Mesothelial cell of epicardium (in vitro differentiated cells): ENCODE measurements at places on chromosomes 1 and 21.

- DNase-seq, result no peak
- H3K4me1 ChIP-seq, result no peaks in the 10 kb centered on the region
- H3K27me3 ChIP-seq, result peaks cover 1% of the 10 kb centered on the region
- H3K27ac ChIP-seq, result no peak overlapping the region
- H3K36me3 ChIP-seq, result no peaks in the 10 kb centered on the region
Measured at GRCh38 chr1:12697397-12697796, 18.5 kb upstream of the AADACL3 start.

GRCh38 chr1:98399218-98399617 is 262.3 kb upstream of the SNX7 start:
- DNase-seq, result no peak
- H3K4me3 ChIP-seq, result no peak overlapping the region
- peaks cover 30% of the 10 kb centered on the region for H3K4me1 ChIP-seq
- H3K36me3 ChIP-seq, result no peaks in the 10 kb centered on the region
- H3K27me3 ChIP-seq, result no peaks in the 10 kb centered on the region

- no peaks in the 10 kb centered on the region for H3K27me3 ChIP-seq
- H3K27ac ChIP-seq, result no peak overlapping the region
- no peaks in the 10 kb centered on the region for H3K4me1 ChIP-seq
- no peaks in the 10 kb centered on the region for H3K36me3 ChIP-seq
- no peak overlapping the region for H3K4me3 ChIP-seq
Measured at GRCh38 chr1:241482761-241483250, 36.7 kb downstream of the FH start.

GRCh38 chr1:21669258-21670058 is at the start of gene RAP1GAP:
TSS of gene RAP1GAP (minus strand) at chr1:21669357. CDS start at chr1:21620032, 49,325 bp downstream.
- H3K36me3 ChIP-seq, result no peaks in the 10 kb centered on the region
- peaks cover 18% of the 10 kb centered on the region for H3K4me1 ChIP-seq
- DNase-seq, result peak; percentile 58
- no peak within 1 kb of the TSS for H3K27ac ChIP-seq
- H3K27me3 ChIP-seq, result peaks cover 50% of the 10 kb centered on the region

DNA sequence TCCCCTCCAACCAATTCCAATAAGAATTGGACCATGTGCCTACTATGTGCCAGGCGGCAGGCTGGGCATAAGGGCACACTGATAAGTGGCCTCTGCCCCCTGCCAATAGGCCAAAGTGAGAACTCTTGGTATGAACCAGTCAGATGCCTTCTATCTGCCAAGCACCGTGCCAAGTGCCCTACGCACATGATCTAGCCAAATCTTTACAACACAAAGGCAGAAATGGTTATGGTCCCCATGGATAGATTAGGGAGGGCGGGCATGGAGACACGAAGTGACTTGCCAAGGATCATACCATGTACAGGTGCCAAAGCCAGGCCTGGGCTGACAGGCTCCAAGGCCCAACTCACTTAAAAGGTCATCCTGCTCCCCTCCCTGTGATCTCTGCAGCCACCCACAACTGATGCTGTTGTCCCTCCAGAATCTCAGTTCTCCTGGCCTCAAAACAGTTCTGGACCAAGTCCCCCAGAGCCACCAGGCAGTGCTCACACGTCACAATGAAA is 32.1 kb downstream of the CASZ1 start:
- H3K36me3 ChIP-seq, result no peaks in the 10 kb centered on the region
- H3K4me3 ChIP-seq, result no peak overlapping the region
- H3K27ac ChIP-seq, result no peak overlapping the region
- H3K27me3 ChIP-seq, result no peaks in the 10 kb centered on the region

DNA sequence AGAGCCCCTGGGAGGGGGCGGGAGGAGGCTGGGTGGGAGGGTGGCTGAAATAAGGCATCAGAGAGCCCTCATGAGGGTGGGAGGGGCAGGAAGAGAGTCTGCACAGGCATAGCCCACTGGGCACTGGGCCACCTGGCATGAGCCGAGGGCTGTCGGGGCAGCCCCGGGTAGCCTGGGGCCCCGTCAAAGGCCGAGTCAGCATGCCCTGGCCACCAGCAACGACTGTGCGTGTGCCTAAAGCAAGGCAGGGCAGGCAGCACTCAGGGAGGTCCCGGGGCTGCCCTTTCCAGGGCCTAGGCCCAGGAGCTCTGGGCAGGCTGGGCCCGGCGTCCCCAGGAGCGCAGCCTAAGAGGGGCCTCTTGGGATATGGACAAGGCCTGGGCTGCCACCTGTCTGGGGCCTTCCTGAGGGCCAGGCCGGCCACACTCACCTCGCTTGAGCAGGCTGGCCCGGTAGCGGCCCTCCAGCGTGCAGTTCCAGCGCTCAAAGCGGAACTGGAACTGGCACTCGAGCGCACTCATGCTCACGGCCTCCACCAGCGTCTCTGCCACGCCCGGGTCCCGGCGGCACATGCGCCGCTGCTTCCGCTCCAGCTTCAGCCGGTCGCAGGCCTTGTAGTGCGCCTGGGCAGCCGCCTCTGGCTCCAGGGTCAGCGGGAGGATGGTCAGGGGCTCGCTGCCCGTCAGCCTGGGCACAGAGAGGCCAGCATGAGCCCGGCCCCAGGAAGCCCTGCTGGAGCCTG is 22.7 kb downstream of the WNT9A start:
- H3K36me3 ChIP-seq, result no peaks in the 10 kb centered on the region
- H3K27me3 ChIP-seq, result no peaks in the 10 kb centered on the region
- no peak overlapping the region for H3K27ac ChIP-seq
- H3K4me3 ChIP-seq, result no peak overlapping the region

- H3K4me3 ChIP-seq, result no peak overlapping the region
- no peak overlapping the region for H3K27ac ChIP-seq
- peak; percentile 43 for DNase-seq
Measured at GRCh38 chr1:86104606-86105532, 51.7 kb downstream of the COL24A1 start.

GRCh38 chr1:46219551-46220520 is 16.7 kb downstream of the LURAP1 start:
- H3K4me3 ChIP-seq, result no peak overlapping the region
- H3K27me3 ChIP-seq, result no peaks in the 10 kb centered on the region
- no peak for DNase-seq
- H3K36me3 ChIP-seq, result peaks cover 2% of the 10 kb centered on the region

- H3K36me3 ChIP-seq, result no peaks in the 10 kb centered on the region
- H3K4me1 ChIP-seq, result peaks cover 31% of the 10 kb centered on the region
- DNase-seq, result no peak
- H3K27me3 ChIP-seq, result peaks cover 28% of the 10 kb centered on the region
- H3K4me3 ChIP-seq, result no peak overlapping the region
Measured at GRCh38 chr1:167627865-167628641, 2.0 kb upstream of the RCSD1 start.

DNA sequence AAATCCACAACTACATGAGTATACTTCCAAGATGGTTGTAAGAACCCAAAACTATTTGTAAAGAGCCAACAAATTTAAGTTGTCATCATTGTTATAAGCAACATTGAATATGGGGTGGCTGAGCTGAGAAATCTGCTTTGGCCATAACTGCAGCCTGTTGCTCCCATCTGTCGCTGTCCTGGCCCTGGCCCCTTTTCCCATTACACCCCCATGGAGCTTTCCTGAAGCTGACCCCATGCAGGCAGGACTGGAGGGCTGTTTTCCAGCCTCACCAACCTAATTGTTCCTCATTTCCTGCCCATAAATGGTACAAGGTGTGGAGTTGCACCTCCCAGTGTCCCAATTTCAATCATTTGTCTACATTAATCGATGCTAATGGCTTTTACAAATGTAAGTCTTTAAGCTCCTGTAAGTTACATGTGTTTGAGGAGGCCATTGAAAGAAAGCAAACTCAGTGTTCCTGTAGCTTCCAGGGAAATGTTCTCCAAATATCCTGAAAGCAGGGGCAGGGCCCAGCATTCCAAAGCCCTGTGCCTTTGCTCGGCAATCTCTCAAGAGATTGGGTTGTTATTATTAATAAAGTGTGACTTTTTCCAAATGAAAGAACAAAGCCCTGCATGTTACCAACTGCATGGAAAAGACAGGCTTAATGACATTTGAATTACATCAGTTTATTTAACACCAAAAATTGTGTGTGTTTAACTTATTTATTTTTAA is 545.9 kb downstream of the PLPP3 start:
- H3K4me3 ChIP-seq, result no peak overlapping the region
- no peaks in the 10 kb centered on the region for H3K27me3 ChIP-seq
- DNase-seq, result no peak
- no peak overlapping the region for H3K27ac ChIP-seq
- peaks cover 18% of the 10 kb centered on the region for H3K4me1 ChIP-seq
- no peaks in the 10 kb centered on the region for H3K36me3 ChIP-seq

- H3K4me3 ChIP-seq, result no peak overlapping the region
- H3K27ac ChIP-seq, result peak overlapping the region; percentile 89
- no peaks in the 10 kb centered on the region for H3K27me3 ChIP-seq
- H3K4me1 ChIP-seq, result peaks cover 60% of the 10 kb centered on the region
- peaks cover 20% of the 10 kb centered on the region for H3K36me3 ChIP-seq
Measured at GRCh38 chr1:44327679-44328491, 27.2 kb downstream of the ERI3 start.

- H3K4me3 ChIP-seq, result peak overlapping the region; percentile 41
- peak; percentile 46 for DNase-seq
- H3K36me3 ChIP-seq, result no peaks in the 10 kb centered on the region
- H3K27ac ChIP-seq, result no peak overlapping the region
- H3K27me3 ChIP-seq, result peaks cover 5% of the 10 kb centered on the region
Measured at GRCh38 chr1:40653851-40654537, 11.5 kb downstream of the RIMS3 start.

GRCh38 chr1:186923486-186923885 is 94.7 kb downstream of the PLA2G4A start:
- no peak for DNase-seq
- no peak overlapping the region for H3K4me3 ChIP-seq
- H3K27ac ChIP-seq, result no peak overlapping the region
- H3K27me3 ChIP-seq, result no peaks in the 10 kb centered on the region
- H3K36me3 ChIP-seq, result peaks cover 28% of the 10 kb centered on the region

- H3K4me1 ChIP-seq, result peaks cover 25% of the 10 kb centered on the region
- H3K36me3 ChIP-seq, result peaks cover 7% of the 10 kb centered on the region
- H3K27me3 ChIP-seq, result no peaks in the 10 kb centered on the region
- H3K27ac ChIP-seq, result peak overlapping the region; percentile 56
Measured at GRCh38 chr21:41894922-41895557, 15.9 kb upstream of the PRDM15 start.

GRCh38 chr1:200415227-200415626 is 5.4 kb upstream of the ZNF281 start:
- no peak overlapping the region for H3K4me3 ChIP-seq
- H3K4me1 ChIP-seq, result peaks cover 29% of the 10 kb centered on the region
- no peak for DNase-seq
- H3K36me3 ChIP-seq, result no peaks in the 10 kb centered on the region

- H3K27ac ChIP-seq, result no peak overlapping the region
- no peaks in the 10 kb centered on the region for H3K27me3 ChIP-seq
- DNase-seq, result no peak
- H3K36me3 ChIP-seq, result no peaks in the 10 kb centered on the region
- no peak overlapping the region for H3K4me3 ChIP-seq
- H3K4me1 ChIP-seq, result peaks cover 4% of the 10 kb centered on the region
Measured at GRCh38 chr1:116277840-116278540, 95.1 kb upstream of the ATP1A1 start.

DNA sequence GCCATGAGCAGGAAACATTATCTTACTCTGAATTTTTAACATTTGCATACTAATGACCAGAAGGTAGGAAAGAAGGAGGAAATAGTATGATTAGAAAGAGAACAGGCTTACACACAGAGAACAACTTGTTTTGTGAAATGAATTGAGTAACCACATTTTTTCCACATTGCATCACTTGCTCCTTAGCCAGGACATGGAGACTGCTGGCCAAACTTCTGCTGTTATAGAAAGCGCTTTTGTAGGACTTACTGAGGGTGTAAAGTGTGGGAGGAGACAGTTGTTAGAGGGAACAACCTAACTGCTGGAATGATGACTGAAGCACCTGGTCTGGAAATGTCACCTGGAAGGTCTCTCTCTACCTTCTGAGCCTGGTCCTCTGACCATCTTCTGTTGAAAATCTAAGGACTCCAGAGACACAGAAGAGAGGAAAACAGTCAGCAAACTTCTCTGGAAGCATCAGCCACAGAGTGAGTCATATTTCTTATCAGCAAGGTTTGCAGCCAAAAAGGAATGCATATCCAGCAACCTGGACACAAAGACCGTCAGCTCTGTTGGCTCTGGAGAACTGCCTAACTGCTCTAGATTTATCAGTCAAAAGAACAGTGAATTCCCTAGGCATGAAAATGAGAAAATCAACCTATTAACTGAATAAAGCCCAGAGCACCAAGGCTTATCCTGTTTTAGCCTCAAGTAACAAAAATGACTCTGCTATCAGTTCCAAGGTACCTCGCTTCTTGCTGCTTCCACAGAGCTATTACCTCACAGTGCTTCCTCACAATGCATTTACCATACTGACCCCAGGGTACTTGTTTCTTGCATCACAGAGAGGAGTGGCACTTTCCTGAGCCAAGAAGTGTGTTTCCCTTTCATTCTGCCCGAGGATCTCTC is 88.0 kb upstream of the SLFNL1 start:
- H3K27me3 ChIP-seq, result no peaks in the 10 kb centered on the region
- peaks cover 15% of the 10 kb centered on the region for H3K36me3 ChIP-seq
- DNase-seq, result no peak
- no peak overlapping the region for H3K4me3 ChIP-seq
- peak overlapping the region; percentile 98 for H3K27ac ChIP-seq

- no peak for DNase-seq
- no peaks in the 10 kb centered on the region for H3K27me3 ChIP-seq
- peak overlapping the region; percentile 94 for H3K27ac ChIP-seq
- H3K4me1 ChIP-seq, result peaks cover 41% of the 10 kb centered on the region
Measured at GRCh38 chr1:119648620-119649004, 546 bp upstream of the ZNF697 start.

DNA sequence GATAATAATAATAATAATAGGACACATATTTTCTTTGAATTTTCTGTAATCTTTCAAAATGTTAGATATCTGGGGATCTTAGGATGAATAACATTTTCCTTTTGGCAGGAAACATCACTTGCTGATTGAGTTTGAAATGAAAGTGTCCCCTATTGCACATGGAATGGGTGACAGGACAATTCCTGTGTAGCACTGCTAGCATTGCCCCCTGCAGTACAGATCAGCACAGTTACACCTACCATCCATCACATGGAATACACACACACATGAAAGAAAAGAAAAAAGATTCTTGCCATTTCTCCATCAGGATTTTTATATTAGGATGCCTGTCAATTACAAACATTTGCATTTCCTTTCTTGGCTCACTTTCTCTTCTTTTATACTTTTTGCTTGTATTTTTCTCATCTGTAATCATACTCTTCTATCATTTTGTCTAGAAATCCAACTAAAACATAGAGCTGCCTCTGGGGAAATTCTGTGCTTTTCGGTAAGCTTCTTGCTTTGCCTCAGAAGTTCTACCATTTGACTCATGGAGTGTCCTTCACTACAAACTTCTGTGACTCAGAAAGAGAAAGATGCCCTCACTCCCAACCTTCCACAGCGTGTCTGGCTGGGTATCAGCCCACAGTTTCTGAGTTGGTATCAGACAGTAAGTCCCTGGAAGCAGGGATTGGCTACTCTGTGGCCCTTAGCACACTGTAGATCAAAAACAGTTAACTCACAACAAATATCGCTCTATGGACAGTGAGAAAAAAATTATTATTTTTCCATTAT is 641.2 kb downstream of the PTPRC start:
- no peak overlapping the region for H3K4me3 ChIP-seq
- H3K27me3 ChIP-seq, result no peaks in the 10 kb centered on the region
- no peaks in the 10 kb centered on the region for H3K36me3 ChIP-seq

DNA sequence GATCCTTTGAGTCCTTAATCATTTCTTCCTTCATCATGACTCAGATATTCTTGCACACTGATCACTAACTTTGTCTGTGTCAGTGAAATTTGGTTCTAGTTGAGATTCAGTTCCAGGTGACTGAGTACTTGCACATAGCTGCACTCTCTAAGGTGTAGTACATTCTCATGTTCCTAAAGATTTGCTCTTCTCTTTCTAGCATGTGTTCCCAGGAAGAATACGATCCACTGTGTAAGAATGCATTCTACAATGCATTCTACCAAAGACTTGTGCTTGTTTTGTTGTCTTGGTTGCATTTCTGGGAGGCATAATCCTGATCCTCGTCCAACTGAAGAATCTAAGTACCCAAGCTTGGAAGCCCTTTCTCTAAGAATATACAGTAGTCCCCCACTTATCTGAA is 104.3 kb upstream of the CDC42BPA start:
- no peak overlapping the region for H3K27ac ChIP-seq
- no peaks in the 10 kb centered on the region for H3K27me3 ChIP-seq
- DNase-seq, result no peak
